ENCODE measurements at places on chromosomes 6 and 20.

- no peak for DNase-seq
Measured at GRCh38 chr20:59949911-59950310, 8.3 kb upstream of the CDH26 start.

GRCh38 chr20:53865901-53866793, 204.2 kb downstream of the BCAS1 start:
- DNase-seq = peak; percentile 76

DNA sequence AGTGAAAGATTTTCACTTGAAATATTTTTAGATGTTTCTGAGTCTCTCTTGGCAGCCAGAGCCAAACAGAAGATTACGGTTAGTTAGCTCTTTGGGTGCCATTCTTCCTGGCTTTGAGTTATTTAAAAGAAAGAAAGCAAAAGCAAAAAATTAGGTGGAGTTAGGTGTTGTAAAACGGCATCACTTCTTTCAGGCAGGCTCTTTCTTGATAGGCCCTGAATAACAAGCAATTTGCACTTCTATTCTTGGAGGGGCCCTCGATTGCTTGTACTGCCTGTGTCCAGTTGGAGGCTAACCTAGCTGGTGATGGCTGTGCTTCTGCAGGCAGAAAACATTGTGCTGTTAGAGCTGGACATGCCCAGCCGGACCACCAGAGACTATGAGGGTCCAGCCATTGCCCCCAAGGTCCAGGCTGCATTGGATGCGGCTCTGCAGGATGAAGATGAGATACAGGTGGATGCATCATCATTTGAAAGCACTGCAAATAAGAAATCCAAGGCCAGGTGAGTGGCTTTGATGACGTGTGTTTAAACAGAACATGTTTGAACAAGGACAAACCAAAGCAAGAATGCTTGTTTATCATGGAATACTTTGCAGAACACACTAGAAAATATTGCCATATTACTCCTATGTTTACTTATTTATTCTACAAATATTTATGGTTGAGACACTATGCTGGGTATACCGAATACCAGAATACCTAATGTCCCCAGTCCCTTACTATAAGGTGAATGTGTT, 28.1 kb upstream of the ASXL1 start:
- no peak for DNase-seq

DNA sequence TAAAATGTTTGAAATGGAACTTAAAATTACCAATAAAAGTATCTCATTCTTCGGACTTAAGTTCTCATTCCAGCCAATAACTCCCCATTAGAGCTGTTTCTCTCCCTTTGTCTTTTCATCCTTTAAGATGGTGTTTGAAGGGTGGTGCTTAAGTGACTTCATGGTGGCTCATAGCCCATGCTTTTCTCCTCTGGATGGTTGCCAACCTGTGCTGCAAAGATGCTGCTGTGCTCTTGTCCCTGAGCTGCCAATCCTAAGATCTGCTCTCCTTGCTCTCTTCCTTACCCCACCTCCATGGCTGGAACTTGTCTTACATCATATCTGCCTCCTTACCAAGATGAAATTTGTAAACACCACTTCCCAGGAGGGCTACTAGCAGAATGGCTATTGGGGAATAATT, 31.6 kb upstream of the PNRC1 start:
- no peak for DNase-seq

GRCh38 chr6:152952866-152953509, 29.9 kb downstream of the FBXO5 start:
- peak; percentile 37 for DNase-seq

DNA sequence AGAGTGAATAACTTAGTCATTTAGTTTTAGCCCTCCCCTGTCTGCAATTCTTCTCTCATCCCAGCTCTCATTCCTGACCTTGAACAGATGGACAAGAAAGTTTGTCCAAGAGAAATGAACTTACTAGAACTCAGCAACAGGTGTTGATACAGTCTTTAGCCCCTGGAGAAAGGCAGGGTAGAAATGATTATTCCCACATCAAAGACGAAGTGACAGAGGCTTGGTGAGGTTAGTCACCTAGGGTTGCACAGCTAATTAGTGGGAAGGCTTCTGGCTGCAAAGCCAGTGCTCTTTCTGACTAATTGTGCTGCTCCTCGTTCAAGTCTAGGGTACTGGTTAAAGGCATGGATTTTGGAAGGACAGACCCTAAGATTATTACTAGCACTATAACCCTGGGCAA, 4.5 kb downstream of the ZDHHC14 start:
- no peak for DNase-seq

DNA sequence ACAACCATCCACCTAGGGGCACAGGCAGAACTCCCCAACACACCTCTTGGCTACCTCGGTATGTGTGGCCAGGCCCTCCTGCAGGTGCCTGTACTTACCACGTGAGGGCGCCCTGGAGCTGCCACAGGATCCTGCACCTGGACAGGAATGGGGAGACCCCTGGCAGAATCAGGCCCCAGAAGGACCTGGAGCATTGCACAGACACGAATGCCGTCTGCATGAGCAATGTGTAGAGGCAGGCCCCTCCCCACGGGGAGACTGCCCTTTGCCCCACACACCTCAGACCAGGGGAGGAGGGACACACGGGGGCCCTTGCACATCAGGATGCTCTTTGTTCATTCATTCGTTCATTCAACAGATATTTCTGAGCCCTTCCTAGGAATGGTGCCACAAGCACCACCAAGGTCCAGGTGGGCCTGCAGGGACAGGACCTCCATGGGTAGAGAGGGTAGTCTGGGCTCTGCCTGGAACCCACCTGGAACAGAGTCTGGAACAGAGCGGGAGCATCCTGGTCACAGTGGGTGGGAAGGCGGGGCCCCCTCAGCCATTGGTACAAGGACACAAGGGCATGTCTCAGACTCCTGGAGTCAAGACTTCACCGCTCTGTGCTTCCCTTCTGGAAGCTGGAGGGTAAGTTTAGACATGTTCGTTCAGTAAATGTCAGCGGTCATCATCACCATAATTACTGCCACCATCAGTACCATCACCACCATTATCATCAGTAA, 32.3 kb downstream of the YTHDF1 start:
- peak; percentile 74 for DNase-seq

- DNase-seq = no peak
Measured at GRCh38 chr6:143408151-143408786, 42.2 kb downstream of the ADAT2 start.

GRCh38 chr6:79742030-79742429, 110.9 kb downstream of the SH3BGRL2 start:
- no peak for DNase-seq

GRCh38 chr6:135630789-135631376, 133.3 kb upstream of the AHI1 start:
- no peak for DNase-seq

DNA sequence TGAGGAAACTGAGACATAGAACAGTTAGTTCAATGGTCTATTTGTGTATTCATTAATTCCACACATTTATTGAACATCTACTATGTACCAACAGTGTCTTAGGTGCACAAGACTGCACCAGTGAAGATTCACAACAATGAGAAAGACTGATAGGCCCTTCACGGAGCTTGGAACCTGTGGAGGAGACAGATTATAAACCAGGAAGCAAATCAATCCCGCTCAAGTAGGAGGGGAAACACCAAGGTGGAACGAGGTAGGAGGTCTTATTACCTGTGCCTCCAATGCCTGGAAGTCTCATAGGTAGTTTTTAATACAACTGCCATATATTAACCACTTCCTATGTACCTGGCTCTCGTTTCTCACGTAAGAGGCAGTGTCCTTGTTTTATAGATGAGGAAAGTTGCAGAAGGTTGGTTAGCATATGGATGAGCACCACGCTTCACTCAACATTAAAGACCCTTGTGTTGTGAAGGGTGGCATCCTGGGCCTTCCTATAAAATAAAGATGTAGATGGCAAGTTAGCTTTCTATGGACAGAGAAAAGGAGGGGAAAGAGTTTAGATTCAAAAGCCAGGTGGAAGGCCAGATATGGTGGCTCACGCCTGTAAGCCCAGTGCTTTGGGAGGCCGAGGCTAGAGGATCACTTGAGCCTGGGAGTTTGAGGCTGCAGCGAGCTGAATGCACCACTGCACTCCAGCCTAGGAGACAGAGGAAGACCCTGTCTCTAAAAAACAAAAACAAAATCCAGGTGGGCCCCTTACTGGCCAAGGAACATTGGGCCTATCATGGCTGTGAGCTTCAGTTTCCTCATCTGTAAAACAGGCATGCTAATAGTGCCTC, 45.1 kb downstream of the SLC13A3 start:
- DNase-seq = no peak

DNA sequence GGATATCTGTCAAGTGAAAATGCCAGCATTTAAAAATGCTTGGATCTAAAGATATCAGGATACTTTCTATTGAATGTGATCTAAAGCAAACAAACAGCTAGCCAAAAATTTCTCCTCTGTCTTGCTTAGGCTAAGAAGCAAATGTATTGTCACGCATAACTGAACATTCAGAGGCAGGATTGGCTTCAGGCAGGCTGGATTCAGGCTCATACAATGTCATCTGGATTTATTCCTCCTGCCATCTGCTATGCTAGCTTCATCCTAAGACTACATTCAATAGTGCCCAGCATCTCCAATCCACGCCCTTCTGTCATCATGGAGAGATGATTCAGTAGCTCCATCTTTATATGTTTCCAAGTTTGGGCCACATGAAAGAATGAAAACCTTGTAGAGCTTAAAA, 27.1 kb downstream of the PFDN4 start:
- DNase-seq = no peak

- peak; percentile 42 for DNase-seq
Measured at GRCh38 chr20:46011631-46012482, 3.1 kb downstream of the MMP9 start.

- no peak for DNase-seq
Measured at GRCh38 chr6:30613251-30614043, 3.6 kb downstream of the PPP1R10 start.

DNA sequence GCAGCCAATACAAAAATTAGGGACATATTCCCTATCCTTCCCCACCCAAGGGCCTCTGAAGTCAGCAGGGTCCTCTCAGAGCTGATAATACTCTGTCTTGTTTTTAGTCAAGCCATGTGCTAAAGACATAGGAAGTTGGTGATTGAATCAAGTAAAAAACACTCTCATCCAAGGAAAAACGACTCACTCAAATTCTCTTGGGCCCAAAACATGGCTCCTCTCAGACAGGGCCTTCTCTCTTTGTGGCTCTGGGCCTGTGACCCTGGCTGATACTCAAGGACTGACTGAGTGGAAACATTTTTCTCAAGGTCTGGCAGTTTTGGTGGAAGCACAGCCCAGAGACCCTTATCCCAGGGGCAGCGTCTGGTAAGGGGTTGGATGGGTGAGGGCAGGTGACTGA, 5.9 kb upstream of the SCML4 start:
- DNase-seq = no peak

- no peak for DNase-seq
Measured at GRCh38 chr6:40930555-40930954, 108.5 kb downstream of the UNC5CL start.

GRCh38 chr6:49284180-49284579, 178.9 kb downstream of the MMUT start:
- no peak for DNase-seq

- no peak for DNase-seq
Measured at GRCh38 chr20:56503916-56504315, 20.6 kb upstream of the FAM209A start.

- no peak for DNase-seq
Measured at GRCh38 chr20:43710370-43711044, 16.3 kb downstream of the GTSF1L start.

- no peak for DNase-seq
Measured at GRCh38 chr20:13915284-13915683, 75.1 kb downstream of the SEL1L2 start.

DNA sequence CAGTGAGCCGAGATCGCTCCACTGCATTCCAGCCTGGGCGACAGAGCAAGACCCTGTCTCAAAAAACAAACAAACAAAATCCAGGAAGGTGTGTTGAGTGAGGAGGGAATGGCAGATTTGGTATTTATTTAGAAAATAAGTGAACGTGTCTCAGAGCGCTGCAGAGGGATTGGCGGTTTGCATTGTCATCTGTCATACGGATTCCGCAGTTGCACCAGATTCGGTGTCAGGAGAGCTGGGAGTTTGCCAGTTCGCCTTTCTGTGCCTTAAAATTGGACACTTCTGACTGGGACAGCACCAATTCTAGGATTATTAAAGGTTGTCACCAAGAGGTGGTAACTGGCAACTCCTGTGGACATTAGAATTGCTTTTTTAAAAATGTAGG, 912 bp downstream of the SNRNP48 start:
- peak; percentile 30 for DNase-seq

GRCh38 chr20:12748359-12748994, 260.3 kb upstream of the SPTLC3 start:
- DNase-seq = peak; percentile 36

DNA sequence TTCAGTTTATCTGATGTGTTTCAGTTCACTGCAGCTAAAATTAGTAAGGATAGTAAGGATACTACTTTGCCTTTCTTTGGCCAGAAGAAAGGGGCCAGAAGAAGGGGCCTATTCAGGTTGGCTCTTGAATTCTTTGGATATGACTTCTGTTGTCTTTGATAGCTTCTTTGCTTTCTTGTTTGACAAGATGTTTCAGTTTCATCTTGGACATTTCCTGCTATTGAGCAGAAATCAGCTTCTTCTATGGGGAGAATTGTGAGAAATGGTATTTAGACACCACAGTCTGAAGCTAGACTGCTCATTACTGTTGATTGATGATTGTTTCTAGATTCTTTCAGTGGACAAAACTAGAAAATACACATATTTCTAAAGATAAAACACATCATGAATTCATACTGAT, 23.2 kb downstream of the L3MBTL3 start:
- no peak for DNase-seq

GRCh38 chr20:22411627-22412450, 172.5 kb downstream of the FOXA2 start:
- no peak for DNase-seq

- no peak for DNase-seq
Measured at GRCh38 chr20:5150226-5151076, 23.6 kb downstream of the CDS2 start.

- DNase-seq = no peak
Measured at GRCh38 chr20:14214046-14214445, 123.4 kb downstream of the FLRT3 start.

- no peak for DNase-seq
Measured at GRCh38 chr20:24998631-24999445, 6.3 kb upstream of the APMAP start.

GRCh38 chr6:96521644-96522464, at the start of gene UFL1:
Gene UFL1, plus strand, starts transcription at chr6:96521806. Its CDS starts 68 bp downstream, at chr6:96521874.
- peak; percentile 97 for DNase-seq

- no peak for DNase-seq
Measured at GRCh38 chr6:72132851-72133250, 246.5 kb downstream of the RIMS1 start.

DNA sequence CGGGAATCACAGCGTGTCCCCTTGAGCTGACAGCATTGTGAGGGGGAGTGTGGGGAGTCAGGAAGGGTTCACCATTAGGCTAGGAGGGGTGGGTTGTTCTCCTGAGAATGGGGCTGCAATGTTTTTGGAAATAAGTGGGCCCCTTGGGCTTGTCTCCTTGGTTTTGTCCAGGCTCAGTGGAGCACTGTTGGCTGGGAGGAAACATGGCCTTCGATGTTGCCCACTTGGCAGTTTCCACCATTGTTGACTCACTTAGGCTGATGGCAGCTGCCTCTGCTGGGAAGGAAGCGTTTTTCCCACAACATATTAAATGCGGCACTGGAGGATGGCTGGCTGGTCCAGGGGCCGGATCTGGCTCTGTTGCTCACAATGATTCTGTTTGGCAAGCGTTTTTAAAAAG, 512.1 kb downstream of the QKI start:
- DNase-seq = no peak

GRCh38 chr6:156557251-156557910, 219.8 kb upstream of the ARID1B start:
- peak; percentile 38 for DNase-seq

Data from neural progenitor cell (in vitro differentiated cells).